ENCODE measurements at places on chromosomes 12 and 14.

DNA sequence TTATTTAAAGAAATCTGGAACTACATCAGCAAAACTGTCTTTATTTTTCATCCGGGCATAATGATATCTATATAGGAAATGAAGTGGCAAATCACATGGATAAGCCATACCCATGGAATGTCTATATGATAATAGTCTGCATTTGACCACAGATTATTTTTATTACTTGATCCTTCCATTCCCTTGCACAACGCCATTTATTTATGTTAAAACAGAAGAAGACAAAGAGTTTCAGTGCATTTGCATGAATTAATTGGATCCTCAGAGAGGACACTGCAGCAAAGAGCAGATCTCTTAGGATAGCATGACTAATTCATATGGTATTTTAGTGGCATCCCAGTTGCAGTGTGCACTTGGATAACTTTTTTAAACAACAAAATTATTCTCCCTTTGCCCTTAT is 345.0 kb downstream of the CCDC91 start:
- no peak for DNase-seq

DNA sequence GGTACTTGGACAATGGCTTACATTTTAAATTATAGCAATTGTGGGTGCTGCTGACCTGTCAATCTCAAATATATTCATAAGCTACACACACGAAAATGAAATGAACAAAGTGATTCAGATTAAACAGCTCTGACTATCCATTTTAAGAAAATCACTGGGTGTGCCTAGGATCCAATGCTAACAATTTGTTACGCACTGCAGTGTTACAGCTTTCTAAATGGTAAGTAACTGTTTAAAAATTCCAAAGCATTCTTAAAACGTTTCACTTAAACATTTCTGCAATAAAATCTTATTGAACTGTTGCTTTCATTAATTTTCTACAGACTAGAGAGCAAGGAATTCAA is 18.9 kb downstream of the LMO3 start:
- DNase-seq = no peak

- DNase-seq = no peak
Measured at GRCh38 chr14:92563359-92563758, 49.8 kb downstream of the RIN3 start.

DNA sequence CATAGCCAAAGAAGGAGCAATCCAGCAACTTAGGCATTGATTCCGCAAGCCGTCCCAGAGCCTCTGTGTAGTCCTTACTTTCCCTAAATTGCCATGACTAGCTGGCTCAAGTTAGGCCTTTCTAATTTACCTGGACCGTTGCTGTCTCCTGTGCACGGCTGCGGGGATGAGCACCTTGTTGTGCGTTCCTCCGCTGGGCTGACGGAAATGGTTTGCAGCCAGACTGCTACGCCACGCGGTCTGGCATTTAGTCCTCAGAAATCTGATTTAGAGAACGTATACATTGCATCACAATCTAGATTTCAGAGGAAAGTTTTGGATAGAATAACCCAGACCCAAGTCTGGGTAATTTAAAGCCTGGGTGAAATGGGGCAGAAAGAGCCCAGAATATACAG is 133.2 kb upstream of the ARHGAP5 start:
- no peak for DNase-seq

DNA sequence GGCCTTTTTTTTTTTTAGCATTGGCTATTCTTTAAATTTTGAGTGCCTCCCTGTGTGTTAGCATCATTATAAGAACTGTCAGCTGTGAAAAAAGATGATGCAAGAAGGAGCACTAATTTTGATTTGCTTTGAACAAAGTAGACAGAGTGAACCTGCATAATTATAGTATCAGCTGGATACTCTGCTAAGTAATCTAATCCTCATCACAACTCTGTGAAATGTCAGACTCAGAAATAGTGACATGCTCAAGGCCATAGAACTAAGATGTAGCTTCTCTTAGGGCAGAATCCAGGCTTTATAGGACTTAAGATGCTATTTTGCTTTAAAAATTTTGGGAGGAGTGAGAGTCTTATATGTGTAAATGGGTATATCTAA is 31.9 kb downstream of the FBXO34 start:
- no peak for DNase-seq

GRCh38 chr12:62210422-62210821 is 49.8 kb upstream of the USP15 start:
- DNase-seq = peak; percentile 40

DNA sequence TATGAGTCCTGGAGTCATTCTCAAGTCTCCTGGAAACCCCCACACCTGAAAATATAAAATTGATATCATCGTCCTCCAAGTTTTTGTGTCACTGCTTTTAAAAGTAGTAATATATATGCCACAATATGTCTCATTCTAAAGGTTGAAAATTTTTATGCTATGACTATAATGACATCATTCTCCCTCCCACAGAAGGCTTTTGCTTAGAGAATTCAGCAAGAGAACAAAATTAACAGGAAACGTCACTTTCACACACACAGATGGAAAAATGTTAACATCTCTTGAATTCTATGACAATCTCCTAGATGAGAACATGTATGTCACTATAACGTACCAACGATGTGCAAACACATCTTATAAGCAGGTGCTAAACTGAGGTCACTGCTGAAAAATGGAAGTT is 498.3 kb downstream of the FOXG1 start:
- no peak for DNase-seq

DNA sequence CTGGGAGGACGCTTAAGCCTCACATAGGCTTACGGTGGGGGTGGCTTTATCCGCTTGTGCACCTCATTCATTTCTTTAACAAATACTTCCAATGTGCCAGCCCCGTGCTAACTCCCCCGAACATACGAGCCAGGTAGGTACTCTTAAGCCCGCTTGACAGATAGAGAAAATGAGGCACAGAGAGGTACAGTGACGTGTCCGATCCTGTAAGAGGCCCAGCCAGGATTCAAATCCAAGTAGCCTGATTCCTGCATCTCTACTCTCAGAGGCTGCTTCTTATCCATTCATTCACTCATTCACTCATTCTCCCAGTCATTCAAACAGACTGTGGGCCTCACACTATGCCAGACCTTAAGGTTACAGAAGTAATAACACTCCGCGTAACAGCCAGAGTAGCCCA is 477 bp downstream of the OAS3 start:
- peak; percentile 48 for DNase-seq

GRCh38 chr14:53501361-53502211 is 348.5 kb upstream of the DDHD1 start:
- DNase-seq = no peak

DNA sequence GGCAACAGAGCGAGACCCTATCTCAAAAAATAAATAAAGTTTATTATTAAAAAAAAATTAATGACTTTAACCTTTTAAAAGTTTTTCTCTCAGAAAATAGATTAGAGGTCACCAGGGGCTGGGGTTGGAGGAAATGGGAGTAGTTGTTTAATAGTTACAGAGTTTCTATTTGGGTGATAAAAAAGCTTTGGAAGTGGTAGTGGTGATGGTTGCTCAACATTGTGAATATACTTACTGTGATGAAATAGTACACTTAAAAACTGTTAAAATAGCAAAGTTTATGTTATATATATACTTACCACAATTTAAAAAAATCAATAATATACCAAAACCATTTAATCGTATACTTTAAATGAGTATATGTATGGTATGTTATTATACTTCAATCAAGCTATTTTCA is 59.6 kb downstream of the ARL6IP4 start:
- no peak for DNase-seq

GRCh38 chr12:120720234-120720986 is 5.2 kb upstream of the ACADS start:
- no peak for DNase-seq

DNA sequence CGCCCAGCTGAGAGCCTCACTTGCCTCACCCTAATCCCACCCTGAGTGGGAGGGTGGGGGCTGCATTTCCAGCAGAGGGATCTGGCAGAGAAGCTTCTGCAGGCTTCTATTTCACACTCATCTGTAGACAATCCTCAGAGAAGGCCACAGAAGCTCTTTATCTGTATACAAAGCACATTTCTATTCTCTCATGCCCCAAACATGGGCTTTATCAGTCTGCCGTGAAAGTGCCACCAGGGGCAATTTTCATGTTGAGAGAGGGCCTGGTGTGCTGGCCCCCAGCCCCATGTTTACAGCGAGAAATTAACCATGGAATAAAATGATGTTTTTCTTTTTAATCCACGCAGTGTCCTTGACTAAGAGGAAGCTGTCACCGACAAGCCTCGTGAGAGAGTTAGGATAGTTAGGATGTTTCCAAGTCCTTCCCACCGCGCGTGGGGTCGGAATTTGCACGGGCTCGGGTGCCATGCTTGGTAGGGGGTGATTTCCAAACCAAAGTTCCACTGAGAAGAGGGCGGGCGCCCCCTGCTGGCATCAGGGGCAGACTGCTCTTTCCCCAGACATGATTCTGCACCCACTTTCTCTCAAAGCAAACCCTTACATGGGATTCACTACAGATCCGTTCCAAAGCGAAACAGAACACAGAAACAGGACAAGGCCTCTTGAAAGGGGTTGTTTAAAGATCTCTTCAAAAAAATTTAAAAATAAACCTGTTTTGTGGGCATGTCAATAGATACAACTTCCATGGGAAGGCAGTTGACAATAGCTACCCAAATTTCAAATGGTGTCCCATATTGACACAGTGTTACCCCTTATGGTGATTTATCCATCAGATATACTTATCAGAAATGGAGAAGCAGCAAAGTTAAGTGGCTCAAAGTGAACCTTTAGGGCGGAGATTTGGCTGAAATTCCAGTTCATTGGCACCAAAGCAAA is 19.4 kb downstream of the BDKRB1 start:
- DNase-seq = peak; percentile 44

- no peak for DNase-seq
Measured at GRCh38 chr12:32548691-32549281, 130.3 kb upstream of the DNM1L start.

- no peak for DNase-seq
Measured at GRCh38 chr14:25464078-25464477, 414.1 kb upstream of the STXBP6 start.

DNA sequence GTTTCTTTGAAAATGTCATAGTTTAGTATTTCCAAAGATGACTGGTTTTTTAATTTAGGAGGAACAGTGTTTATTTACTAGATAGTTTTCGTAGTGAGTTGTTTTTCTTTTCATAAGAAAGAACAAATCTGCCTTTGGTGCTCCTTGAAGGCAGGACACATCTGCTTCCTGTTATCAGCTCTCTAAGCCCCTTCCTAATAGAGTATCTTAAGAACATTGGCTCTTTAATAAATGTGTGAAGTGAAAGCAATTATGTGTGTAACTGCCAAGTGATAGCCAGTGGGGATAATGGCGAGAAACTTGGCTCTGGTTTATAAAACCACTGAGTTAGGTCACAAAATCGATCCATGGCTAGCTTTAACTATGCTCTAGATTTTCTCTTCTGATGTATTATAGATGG is 23.5 kb upstream of the PPFIBP1 start:
- DNase-seq = no peak

- no peak for DNase-seq
Measured at GRCh38 chr14:95189367-95190132, 32.2 kb upstream of the DICER1 start.

DNA sequence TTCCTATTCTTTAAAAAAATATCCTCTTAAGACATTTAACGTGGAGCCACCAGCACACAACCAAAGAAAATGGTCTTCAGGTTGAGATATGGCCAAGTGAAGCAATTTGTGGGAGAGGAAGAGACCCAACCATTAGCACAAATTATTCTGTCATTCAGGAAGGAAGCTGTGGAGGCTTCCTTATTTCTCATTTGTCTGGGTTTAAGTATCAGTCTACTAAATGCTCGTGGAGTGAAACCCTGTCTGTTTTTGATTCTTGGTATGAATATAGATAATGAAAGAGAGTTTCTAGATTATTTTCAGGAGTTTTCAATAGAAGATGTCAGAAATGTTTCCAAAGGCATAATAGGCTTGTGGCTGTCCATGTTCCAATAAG is 125.1 kb downstream of the GPR65 start:
- no peak for DNase-seq

DNA sequence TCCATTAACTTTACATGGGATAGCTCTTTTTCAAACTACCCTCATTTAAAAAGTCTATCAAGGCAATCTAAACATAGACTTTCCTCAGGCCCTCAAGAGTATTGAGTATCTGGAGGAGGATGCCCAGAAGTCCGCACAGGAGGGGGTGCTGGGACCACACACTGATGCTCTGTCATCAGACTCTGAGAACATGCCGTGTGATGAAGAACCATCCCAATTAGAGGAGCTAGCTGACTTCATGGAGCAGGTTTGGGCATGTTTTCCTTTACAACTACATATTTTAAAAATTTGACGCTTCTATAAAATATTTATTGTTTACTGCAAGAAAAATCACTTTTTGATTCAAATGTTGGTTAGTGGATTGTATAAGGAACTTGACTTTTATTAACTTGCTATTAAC is 93.5 kb downstream of the EP400 start:
- no peak for DNase-seq

- no peak for DNase-seq
Measured at GRCh38 chr14:41899416-41899815, 292.7 kb downstream of the LRFN5 start.

DNA sequence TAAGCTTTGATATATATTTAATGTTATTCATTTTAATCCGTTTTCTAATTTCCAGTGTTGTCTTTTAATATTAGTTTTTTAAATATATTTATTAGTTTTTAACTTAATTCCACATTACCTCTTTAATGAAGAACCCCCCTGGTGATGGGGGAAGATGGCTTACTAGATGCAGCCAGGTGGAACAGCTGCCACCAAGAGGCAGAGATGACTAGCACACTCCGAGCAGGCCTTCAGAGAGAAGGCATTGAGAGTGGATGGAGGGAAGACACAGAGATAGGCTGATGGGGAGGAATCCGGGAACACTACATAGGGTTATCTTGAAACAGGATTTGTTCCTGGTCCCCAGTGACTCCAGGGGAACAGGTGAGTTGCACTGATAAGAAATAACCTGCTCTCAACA is 771.6 kb downstream of the LRFN5 start:
- DNase-seq = no peak

GRCh38 chr14:31194661-31195060 is 12.9 kb downstream of the HECTD1 start:
- no peak for DNase-seq

DNA sequence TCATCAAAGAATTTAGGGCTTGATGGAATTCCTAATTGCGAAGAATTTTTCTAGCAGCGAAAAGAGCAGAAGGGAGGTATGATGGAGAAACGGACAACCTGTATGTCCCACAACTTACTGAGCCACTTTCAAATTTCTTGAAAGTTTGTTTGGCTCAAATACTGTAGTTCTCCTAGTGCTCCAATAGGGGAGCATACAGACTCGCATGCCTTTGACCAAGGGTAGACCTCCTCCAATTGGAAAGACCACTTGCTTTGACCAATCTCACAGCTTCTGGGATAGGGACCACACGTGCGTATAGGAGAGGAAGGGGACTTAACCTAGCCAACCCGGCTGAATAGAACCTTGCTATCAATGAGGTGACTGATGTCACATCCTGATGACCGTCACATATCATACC is 28.6 kb downstream of the SLC35F4 start:
- no peak for DNase-seq
